ENCODE measurements at places on chromosomes 4 and X.

DNA sequence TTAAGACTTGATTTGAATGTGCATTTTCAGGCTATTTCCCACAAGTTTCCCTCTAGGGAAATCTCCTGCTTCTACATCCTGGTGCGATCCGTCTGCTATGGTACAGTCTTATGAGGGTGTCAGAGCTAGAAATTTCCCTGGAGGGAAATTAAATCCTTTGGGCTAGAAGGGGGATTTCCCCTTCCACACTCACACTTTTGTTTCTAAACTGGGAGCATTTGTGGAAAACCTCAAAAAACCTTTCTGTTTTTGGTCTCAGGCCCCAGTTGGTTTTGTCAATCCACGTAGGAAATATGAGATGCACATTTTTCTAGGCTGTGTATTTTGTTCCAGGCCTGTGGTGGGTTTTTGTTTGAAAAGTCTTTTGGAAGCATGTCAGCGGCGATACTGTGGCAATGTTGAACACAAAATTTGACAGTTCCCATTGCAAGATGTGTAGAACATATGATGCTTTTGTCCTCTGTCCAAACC lies 17.8 kb downstream of the HMGB3 start:
- no peak for DNase-seq

DNA sequence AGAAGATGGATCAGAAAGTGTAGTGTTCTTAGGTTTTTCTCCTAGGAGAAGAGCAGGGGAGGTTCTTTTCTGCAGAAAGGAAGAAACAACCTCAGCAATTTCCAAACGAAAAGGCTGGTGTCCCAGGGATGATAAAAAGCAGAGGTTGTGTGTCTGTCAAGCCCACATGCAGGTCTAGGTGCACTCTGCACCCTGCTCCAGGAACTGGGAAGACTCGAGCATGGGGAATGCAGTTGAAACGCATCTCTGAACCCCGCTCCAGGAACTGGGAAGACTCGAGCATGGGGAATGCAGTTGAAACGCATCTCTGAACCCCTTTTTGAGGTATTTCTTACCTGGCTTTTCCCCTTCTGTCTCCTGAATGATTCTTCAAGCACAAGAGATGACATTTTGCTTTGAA lies 171.2 kb downstream of the LDB2 start:
- no peak for DNase-seq

- no peak for DNase-seq
Measured at GRCh38 chrX:30151964-30152363, 63.4 kb upstream of the MAGEB2 start.

DNA sequence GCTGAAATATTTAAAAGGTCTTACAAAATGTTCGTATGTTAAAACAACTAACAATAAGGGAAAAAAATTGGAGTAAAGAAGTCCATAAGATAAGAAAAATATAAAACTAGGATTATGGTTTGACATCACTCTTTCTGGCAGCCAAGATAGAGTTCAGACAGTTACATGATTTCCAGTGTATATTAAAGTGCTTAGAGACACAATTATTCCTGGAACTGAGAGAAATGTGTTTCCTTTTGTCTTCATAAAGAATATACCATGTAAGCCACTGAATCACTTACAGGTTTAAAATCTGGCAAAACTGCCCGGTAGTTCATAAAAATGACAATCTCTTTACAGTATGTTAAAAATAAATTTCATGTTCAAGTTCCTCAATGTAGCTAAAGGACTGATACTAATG lies 538.7 kb upstream of the ATOH1 start:
- no peak for DNase-seq

DNA sequence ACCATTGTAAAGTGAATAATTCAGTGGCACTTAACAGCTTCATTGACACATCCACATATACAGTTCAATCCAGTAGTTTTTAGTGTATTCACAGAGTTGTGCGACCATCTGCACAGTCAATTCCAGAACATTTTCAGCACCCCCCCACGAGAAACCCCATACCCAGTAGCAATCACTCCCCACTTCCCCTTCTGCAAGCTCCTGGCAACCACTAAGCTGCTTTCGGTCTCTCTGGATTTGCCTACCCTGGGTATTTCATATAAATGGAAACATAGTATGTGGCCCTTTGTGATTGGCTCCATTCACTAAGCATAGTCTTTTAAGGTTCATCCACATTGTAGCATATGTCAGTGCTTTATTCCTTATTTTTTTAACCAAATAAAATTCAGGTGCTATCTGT lies 10.0 kb downstream of the MSL3 start:
- no peak for DNase-seq

- DNase-seq, result peak; percentile 35
Measured at GRCh38 chr4:8050555-8051206, 107.9 kb downstream of the ABLIM2 start.

- no peak for DNase-seq
Measured at GRCh38 chrX:27915617-27916016, 65.6 kb downstream of the DCAF8L1 start.

DNA sequence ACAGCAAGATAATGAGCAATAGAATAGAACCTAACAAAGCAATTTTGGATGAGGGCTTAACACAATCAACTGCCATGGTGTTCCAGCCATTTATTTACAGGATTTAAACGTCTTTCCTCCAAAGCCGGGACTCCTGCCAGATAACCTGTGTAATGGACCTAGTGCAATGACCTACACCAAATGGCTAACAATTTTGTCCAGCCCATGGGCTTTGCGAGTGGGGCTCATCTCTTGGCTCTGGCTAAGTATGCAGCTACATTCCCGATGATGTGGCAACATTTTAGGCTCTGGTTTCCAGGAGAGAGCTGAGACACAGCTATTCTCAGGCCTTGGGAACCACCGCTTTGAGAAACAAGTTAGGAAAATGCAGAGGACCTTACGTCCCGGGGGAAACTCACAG lies 822.3 kb upstream of the FTHL17 start:
- no peak for DNase-seq

- no peak for DNase-seq
Measured at GRCh38 chr4:168852387-168852786, 157.7 kb downstream of the CBR4 start.

DNA sequence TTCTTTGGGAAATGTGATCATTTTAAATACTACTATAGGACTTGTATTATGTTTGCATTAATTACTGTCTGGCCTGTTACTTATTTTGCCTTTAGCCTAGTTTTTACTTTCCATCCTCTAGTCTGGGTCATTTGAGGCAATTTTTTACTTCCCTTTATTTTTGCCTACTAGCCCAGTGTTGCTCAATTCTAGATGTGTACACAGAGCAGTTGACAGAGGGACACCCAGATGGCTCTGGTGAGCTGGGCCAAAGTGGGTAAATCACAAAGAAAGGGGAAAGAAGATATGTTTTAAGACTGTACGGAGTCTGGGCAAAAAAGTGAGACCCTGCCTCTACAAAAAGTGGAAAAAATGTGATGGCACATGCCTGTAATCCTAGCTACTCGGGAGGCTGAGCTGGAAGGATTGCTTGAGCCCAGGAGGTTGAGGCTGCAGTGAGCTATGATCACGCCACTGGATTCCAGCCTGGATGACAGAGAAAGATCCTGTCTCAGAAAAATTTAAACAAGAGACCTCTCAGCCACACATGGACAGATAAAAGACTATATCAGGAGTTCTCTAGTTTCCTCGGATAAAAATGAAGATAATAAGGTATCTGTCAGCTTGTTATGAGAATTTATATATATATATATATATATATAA lies 35.7 kb downstream of the APOO start:
- DNase-seq, result no peak

DNA sequence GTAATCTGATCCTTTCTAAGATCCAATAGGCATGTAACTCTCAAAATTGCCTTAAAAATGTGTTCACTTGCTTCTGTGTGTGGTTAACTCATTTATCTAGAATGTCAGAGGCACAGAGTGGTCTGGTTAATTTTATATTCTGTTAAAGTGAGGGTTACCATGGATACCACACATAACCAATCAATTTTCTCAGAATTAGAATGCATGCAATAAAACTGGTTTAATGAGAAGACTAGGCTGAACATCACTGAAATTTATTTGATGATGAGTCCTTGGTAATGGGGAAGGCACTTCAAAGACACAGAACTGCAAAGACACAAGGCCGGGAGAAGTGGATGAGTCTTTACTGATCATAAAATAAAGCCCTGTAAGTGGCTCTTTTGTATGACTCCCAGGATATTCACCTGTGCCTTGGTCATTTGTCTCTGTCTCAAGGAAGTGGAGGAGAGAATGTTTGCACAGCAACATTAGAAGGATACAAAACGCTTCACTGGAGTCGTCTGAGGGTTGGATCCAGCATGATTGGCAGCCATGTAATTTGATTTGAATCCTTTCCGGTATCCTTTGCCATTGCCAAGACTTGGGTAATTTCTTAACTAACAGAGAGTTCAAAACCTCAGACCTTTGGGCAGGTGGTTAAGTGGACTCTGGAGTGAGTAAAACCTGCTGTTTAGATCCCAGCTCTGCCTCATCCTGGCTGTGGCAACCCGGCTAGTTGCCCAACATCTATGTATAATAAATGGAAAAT lies 94.0 kb upstream of the RBPJ start:
- no peak for DNase-seq

DNA sequence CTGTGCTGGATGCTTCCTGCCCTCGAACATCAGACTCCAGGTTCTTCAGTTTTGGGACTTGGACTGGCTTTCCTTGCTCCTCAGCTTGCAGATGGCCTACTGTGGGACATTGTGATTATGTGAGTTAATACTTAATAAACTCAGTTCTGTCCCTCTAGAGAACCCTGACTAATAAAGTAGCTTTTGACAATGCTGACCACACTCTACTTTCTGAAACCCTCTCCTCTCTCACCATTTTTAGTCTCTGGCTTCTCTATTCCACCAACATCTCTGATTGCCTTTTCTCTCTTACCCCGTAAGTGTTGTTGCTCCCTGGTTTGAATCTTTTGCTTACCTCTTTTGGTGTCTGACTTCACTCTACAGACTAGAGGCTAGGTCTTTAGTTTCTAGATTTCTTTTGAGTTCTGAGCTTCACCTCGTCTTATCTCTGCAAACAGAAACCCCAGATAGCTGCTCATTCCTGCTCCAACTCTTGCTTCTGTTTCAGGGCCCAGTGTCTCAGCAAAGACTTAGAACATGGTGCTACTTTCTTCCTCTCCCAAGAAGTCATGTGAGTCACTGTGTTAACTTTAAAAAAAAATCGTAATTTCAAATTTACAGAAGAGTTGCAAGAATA lies 11.4 kb downstream of the TMSB4X start:
- DNase-seq, result no peak

GRCh38 chrX:40209951-40210617 lies 112.3 kb upstream of the BCOR start:
- no peak for DNase-seq

- DNase-seq, result no peak
Measured at GRCh38 chr4:81042578-81043365, 12.3 kb downstream of the BMP3 start.

DNA sequence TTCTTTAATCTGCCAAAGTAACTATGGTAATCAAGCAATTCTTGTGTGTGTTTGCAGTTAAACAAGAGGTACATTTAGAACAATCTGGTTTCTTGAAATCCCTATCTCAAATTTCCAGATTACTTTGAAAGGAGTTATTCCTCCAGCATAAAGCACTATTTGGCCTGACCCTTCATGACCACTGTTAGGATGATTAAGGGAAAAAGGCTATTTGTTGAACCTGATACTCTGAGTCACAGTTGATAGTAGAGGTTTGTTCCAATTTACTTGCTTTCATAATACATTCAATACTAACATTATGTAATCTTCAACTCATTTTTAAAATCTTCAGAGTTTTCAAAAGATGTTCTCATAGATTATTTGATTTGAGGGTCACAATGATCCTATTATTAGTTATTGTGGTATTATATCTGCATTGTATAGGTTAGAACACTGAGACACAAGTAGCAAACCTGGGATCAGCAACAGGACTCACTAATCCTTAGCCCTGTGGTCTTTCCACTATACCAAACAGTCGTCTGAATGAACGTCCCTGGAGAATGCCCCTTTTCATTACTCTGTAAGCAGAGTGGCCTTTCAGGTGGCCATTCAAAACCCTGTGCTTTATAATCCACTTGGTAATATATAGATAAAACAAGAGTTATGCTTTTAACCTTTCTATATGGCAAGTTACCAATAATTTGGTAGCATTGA lies 8.1 kb upstream of the NDST4 start:
- DNase-seq, result no peak

DNA sequence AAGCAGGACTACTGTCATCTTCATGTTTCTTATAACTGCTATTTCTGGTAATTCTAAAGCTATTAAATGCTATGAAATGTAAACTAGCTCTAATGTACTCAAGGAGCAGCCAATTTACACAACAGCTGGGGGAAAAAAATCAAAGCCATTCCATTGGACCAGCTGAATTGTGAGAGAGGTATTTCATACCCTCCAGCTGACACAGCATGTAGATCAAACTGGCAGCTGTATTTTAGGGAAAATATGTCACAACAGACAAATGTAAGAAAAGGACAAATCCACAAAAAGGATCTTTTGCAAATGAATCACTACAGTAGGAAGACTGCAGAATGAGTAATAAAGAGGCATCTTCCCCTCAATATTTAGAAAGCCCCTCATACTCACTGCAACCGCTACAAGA lies 65.2 kb upstream of the FAM47B start:
- no peak for DNase-seq

GRCh38 chrX:45196701-45197100 lies 4.0 kb downstream of the DIPK2B start:
- no peak for DNase-seq

- DNase-seq, result no peak
Measured at GRCh38 chr4:148447681-148448080, 5.5 kb upstream of the NR3C2 start.

DNA sequence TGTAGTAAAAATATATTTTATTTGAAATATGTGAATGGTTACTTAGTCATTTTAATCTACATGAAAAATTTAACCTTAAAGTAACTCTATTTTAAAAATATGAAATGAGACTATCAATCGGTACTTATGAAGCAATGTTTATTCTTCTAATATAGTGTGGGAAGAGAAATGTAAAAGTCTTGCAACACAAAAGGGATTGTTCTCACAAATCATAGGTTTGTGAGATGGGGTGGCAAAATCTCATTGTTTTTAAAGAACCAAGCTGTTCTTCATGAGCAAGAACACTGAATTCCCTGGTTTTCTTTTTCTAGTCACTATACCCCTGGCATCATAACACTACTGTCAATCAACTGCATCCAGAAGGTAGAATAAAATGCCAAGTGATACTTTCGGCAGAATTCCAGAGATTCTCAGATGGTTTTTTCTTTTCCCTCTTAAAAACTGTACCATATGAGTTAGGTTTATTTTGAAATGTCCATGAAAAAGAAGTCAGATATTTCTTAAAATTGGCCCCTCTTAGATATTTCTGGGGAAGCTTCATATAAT lies 52.2 kb downstream of the SNCA start:
- DNase-seq, result no peak

DNA sequence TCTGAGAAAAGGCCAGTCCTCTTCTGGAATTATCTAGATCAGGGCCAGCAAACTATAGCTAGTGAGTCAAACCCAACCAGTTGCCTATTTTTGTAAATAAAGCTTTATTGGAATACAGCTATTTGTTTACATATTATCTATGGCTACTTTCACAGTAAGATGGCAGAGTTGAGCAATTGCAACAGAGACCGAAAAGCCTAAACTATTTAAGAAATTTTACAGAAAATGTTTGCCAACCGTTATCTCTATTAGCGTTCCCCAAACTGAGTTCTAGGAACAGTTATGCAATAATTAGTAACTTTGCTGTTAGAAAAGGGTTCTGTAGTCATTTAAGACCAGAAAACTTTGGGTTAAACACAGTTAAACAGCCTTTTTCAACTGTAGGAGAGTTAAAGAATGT lies 10.5 kb downstream of the TEX13B start:
- DNase-seq, result no peak

All from prostate gland (tissue), 2 donors.